Cardiac ventricle fibroblast (primary cell): ENCODE measurements at places on chromosomes 5 and 9. TPM values are rescaled to one million over a fixed set of nuclear protein-coding genes. Genes with fewer than 3 reads are reported as not detected.

Gene CER1
- total RNA-seq = not detected in 2 replicates

Gene HAVCR1
- not detected in 2 replicates for total RNA-seq

Gene LCN10
- not detected in 2 replicates for total RNA-seq

Gene GNA14
- total RNA-seq = 2.2 and 3.0 TPM in 2 replicates

Gene P4HA2
- total RNA-seq = 72.7 and 74.6 TPM in 2 replicates

Gene ALAD
- total RNA-seq = 21.7 and 25.5 TPM in 2 replicates

Gene PCDH1
- total RNA-seq = 3.3 and 4.9 TPM in 2 replicates

Gene SPARC
- 1,783 and 2,351 TPM in 2 replicates for total RNA-seq
